ENCODE measurements at places on chromosomes 2 and 18.

GRCh38 chr2:64779117-64779690 lies 125.5 kb upstream of the SERTAD2 start:
- DNase-seq, result no peak

DNA sequence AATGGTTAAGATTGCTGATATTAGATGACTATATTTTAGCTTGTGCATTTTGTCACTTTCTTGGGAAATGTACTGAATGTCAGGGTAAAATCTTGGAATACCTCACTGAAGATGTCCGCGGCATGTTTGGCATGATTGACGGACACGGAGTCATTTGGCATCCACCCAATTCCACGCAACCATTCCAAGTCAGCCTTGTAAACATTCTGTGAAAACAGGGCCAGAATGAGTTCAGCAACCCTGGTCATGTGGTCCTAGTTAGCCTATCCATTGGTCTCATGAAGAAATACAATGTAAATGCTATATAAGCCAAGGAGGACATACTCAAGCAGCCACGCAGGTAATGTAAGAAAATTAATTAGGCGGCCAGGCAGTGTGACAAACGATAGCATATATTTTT lies 159.5 kb downstream of the RIF1 start:
- DNase-seq, result no peak

DNA sequence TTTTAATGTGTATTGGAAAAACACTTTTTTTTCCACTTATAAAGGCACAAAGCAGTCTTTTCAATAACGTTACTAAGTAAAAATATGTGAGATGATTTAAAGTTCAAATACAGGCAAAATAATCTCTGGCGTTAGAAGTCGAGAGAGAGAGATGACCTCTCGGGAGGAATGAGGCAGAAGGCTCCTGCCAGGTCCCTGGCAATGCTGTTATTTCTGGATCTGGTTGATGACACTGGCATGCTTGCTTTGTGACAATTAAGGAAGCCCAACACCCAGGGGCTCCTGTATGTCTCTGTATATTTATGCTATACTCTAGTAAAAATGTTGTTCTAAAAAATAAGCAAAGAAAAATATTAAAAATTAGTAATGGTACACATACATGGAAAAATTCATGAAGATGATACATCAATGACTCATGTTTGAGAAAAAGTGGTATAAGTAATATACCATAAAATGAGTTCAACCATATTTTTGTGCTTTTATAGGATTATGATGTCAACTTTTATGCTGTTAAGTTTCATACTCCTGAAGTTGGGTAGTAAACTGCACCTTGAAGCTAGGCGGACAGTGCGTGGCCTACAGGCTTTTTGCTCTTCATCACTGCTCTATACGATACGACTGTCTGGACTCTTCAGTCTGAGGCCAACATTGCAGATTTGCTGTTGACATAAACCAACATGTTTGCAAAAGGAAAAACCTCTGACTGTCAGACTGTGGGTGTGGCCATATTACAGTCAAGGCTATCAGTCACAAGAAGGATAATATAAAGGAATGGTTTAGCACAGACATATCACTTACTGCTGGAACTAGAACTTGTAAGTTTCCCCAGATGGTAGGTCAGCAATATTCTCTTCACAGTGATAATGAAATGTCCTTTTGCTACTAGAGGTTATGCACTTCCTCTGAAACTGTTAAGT lies 19.8 kb downstream of the VPS4B start:
- DNase-seq, result no peak

DNA sequence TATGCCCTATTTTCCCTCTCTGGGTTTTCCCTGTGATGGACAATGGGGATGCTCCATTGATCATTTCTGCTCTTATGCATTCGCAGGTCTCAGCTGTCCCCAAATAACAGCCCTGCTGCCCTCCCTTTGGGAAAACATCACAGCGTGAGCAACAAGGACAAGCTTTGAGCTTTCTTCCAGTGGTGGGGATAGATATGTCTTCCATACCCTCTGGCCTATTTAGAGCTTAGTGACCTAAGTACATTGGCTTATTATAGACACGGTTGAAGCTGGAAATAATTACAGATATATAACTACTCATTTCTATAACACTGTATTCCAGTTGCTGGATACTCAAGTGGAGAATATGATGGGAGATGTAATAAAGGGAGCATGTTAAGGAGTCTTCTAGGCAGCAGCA lies 304.3 kb upstream of the MGAT5 start:
- DNase-seq, result no peak

GRCh38 chr2:71613403-71613952 lies 160.1 kb downstream of the DYSF start:
- DNase-seq, result no peak

DNA sequence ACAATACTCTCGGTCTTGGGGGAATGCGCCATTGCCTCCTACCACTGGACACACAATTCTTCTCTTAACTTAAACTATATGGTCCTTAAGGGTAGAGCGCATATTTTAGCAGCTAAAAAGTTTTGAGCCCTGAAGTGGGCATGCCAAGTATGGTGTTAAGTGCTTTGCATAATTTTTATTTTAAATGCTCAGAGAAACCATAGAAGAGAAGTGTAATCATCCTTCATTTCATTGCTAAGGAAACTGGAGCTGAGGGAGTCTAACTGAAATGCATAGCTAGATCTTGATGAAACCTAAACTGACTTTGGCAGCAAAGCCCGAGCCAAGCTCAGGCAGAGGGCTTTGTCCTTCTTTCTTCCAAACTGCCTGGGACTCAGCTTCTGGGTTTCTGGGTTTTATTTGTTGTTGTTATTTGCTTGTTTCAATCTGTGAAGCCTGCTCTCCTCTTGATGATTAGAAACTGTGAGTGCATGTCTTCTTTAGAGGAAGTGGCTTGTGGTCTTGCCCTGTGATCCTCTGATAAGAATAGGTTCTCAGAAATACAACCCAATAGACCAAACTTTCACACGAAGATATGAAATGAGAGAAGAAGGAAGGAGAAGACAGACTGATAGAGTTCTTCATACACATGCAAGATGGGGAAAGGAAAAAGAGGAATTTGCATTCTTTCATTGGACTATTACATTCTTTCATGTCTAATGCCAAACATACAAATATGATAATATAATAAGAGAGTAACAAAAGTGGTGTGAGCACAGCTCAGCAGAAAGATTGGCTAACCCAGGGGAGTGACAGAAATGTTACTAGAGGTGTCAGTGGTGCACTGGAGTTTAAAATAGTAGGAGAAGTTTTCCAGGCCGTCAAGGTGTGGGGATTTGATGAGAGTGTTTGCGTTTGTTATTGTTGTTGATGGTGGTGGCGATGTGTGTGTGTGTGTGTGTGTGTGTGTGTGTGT lies 7.5 kb upstream of the RNF144A start:
- no peak for DNase-seq

- DNase-seq, result no peak
These were observed 515.2 kb downstream of the EIPR1 start for GRCh38 chr2:2862386-2862785.

DNA sequence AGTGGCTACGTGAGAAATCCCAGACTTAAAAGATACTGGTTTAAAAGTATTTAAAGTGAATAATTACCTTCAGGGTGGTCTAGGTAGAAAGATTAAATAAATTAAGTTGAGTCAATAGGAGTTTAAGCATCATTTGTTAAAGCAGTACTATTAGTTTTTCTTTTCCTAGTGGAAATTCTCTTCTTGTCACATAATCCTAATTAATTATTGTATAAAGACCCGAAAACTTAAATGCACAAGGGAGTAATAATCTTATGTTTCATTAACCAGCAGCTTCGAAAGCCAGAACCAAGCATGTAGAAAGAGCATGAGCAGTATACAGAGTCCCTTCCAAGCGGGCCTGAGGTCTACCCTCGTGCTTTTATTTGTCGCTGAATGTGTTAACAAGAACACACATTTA lies 90.2 kb upstream of the SKOR2 start:
- DNase-seq, result no peak

GRCh38 chr2:185645529-185645928 lies 93.1 kb upstream of the FSIP2 start:
- DNase-seq, result no peak

DNA sequence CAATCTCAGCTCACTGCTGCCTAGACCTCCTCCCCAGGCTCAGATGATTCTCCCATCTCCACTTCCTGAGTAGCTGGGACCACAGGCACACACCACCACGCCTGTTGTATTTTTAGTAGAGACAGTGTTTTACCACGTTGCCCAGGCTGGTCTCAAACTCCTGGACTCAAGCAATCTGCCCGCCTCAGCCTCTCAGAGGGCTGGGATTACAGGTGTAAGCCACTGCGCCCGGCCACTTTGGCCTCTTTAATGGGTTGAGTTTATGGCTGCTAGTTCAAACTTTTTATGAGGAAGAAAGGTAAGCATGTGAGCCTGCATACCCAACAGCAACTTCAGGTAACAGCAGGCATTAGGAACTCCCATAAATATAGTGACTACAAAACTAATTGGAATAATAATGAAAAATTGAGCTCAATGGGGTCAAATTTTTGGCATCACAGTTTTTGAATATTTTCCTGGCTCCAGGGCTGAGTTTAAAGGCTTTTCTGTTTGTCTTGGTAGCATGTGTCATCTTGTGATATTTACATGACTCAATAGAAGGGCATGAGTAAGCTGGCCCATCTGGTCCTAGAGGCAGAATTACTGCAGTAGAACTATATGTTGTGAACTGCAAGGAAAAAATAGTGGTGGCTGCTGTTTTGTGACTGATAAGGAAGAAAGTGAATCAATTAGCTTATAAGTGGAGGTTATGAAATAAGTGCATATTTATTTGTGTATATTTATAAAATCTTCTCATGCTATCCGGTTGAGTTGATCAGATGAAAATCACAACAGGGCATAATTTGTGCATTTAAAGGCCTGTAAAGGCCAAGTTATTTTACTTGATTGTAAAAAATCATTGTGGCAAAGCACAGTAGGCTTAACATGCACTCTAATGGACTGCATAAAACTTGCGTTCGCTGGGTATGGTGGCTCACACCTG lies 24.8 kb downstream of the GALM start:
- no peak for DNase-seq

DNA sequence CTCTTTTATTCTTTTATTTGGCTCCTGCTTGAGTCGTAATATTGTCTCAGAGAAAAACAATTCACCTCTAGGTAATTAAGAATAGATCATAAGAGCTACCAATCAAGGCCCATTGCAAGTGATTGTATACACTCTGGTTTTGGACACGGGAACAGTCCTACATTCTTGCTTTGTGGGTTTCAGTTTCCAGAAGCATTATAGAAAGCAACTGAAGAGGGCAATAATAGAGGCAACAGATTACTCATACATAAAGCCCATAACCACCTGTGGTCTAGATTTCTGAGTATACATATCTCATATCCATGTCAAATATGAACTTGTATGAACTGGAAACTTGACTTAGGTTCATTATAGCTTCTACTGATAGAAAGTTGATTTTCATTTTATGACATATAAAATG lies 65.4 kb downstream of the DIS3L2 start:
- no peak for DNase-seq

Data from suppressor macrophage (primary cell).